ENCODE measurements at places on chromosomes 16 and 17. TPM values are rescaled to one million over a fixed set of nuclear protein-coding genes. Genes with fewer than 3 reads are reported as not detected.

DNA sequence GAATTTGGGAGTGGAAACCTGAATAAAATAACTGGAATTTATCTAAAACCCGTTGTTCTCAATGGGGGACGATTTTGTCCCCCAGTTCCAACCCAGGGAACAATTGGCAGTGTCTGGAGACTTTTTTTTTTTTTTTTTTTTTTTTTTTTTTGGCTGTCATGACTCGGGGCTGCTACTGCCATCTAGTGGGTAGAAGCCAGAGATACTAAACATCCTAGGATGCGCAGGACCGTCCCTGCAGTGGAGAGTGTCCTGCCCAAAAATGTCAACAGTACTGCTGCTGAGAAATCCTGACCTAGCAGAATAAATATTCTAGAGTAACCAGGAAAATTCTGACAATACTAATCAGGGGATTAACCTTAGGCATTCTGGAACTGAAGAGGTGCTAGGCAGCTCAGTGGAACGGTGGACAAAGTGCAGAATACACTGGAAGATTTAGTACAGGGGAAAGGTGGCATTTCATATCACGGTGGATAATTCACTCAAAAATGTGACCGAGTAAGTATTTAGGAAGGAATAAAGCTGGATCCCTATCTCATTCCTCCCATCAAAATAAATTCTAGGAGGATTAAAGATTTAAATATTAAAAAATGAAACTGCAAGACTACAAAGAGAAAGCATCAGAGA is 107.6 kb downstream of the SPECC1 start:
- peak; percentile 57 for DNase-seq

NPIPB8 gene
- not detected for total RNA-seq

LPO gene
- 0.54 TPM for total RNA-seq

GRCh38 chr17:65558683-65559460 is 2.6 kb downstream of the AXIN2 start:
- DNase-seq = no peak

- no peak for DNase-seq
These were observed at the start of gene MRC2 for GRCh38 chr17:62627219-62627903. MRC2 (plus strand) TSS chr17:62627670; CDS start chr17:62627803, 133 bp downstream.

- no peak for DNase-seq
These were observed 103.2 kb downstream of the SOCS1 start for GRCh38 chr16:11152677-11153331.

GRCh38 chr17:50967795-50968194 is 101.6 kb upstream of the TOB1 start:
- DNase-seq = no peak

DNA sequence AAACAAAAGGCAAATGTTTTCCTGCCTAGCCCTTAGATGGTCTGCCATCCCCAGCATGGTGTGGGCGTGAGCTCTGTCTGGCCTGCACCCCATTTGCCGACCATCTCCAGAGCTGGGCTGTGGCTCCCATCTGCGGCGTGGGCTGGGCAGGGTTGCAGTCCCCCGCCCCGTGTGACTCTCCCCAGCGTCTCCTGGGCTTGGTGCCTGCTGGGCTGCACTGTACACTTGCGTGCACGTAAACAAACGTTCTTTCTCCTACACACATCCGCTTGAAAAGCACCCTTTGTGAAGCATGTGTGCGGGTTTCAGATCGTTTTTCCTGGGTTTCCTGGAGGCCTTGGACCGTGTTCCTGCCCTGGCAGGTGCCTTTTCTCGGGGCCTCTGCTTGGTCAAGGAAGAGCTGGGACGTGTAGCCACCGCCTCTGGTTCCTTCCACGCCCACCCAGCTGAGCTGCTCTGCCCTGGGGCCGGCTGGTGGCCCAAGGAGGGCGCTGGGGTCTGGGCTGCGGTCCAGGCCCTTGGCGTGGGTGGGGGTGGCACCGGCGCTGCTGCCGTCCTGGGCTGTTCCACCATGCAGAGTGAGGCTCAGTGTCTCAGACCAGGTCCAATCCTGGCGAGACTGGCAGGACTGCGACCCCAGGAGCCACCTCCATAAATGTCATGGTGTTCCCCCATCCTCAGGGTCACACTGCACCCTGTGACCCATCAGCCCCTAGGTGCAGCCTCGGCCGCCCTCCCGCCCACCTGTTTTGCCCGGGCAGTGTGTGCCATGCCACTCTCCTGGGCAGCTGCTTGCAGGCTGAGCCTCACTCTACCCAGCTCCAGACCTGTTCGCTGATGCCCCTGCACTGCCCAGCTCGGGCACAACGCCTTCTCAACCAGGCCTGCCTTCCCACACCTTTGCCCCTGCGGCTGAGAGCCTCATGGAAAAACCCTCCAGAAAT is 9.9 kb upstream of the BAIAP3 start:
- DNase-seq = no peak

DNA sequence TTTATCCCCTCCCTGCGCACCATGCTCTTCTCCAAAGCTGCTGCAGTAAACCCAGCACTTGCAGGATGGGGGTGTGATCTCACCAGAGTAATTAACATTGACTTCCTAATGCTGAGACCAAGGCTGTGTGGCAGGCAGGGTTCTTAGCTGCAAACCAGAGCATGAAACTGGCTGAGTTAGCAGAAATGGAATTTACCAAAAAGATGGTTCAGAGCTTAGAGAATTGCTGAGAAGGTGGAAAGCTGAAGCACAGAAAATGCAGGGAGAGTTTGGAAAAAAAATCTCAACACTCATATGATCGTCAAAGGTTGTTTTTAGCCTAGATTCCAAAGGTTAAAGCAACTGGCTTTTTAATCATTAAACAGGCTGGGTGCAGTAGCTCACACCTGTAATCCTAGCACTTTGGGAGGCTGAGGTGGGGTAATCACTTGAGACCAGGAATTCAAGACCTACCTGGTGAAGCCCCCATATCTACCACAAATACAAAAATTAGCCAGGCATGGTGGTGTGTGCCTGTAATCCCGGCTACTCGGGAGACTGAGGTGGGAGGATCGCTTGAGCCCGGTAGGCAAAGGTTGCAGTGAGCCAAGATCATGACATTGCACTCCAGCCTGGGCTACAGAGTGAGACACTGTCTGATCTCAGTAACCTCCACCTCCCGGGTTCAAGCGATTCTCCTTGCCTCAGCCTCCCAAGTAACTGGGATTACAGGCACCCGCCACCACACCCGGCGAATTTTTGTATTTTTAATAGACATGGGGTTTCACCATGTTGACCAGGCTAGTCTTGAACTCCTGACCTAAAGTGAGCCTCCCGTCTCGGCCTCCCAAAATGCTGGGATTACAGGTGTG is 6.0 kb upstream of the TXNDC11 start:
- DNase-seq = peak; percentile 56

DNA sequence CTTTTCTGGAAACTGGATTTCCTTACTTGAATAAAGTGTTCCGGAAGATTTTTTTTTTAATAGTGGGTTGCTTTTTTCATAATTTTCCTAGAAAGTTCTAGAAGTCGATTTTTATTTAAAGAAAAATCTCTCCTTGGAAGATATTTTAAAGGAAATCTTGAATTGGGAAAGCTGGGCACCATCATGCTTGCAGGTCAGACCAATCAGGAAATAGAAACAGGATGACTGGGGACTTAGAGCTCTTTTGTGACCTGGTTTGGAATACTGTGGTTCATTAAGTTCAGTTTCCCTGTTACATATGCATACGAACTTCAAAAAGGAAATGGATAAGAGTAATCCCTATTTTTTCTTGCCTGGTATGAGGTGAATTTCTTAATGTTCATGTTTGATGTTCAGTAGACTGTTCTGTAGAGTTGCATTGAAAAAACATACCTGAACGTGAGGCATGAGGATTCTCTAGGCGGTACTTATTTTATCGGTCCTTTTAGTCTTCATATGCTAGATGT is 1.2 kb downstream of the NFATC3 start:
- DNase-seq = no peak

NPIPB13 gene
- 6.7 TPM for total RNA-seq

DNA sequence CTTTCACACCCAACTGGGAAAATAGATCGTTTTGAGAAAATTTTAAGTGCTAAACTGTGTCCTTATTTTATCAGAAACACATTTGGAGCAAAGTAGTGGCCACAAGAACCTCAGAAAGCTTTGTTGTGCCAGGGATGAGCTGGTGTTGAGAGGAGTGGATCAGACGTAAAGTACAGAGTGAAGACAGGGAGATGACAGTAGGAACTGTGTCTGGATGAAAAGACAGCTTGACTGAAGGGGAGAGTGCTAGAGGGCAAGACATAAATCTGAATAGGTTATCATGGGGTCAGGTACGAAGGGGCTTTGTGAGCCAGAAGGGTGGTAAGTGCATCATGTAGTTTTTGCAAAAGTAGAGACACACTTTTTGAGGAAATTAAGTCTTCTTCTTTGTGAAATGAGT is 39.3 kb upstream of the CARMIL2 start:
- DNase-seq = no peak

GRCh38 chr16:3187798-3188674 is at the start of gene OR1F1:
OR1F1 (plus strand) TSS chr16:3188204.
- no peak for DNase-seq

DNA sequence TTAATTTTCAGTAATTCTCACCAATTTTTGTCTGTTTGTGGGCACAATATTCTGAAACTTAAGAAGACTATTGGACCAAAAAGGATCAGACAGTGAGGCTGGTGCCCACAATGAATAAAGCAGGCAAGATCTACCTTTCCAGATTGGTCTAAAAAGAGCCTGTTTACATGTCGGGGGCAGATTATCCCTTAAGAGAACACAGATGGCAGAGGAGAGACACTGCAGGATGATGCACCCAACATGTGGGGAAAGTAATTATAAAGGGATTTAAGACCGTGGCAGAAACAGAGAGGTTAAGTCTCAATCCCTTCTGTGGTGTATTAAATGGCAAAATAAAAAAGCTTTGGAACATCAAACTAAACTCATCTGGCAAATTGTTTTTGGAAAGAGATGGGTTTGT is 331.8 kb upstream of the CDH11 start:
- DNase-seq = no peak

- peak; percentile 51 for DNase-seq
These were observed 19.7 kb upstream of the LRRC37A3 start for GRCh38 chr17:64938925-64939474.

CD79B gene
- not detected for total RNA-seq

MRPL10 gene
- total RNA-seq = 162 TPM

DNA sequence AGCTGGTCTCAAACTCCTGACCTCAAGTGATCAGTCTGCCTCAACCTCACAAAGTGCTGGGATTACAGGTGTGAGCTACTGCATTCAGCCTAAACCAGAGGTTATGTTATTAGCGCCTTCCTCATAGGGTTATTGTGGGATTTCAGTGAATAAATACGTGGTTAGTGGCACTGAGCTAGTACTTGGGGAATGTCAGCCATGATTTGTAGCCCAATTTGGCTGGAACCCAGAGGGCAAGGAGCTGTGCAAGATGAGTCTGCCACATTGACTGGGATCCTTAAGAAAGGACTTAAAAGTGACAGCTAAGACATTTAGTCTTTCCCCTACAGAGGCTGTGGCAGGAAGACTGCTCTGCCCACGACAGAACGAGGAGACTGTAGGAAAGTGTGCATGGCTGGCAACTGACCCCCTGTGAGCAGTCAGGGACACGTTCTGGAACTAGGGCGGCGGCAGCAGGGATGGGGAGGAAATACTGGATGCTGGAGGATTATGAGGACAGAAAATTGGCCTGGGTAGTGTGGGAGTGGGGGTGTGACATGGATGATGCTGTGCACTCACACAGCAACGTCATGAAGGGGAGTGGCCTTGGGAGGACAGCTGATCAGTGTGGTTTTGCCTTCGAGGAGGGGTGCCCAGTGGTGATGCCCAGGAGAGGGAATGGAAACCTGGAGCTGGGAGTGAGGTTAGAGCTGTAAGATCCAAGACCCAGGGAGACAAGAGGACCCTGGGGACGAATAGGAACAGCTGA is 14.6 kb downstream of the ATP5PD start:
- peak; percentile 68 for DNase-seq

HSD17B2 gene
- total RNA-seq = 5.1 TPM

Measured in Caco-2 (cell line).